Caki2 (cell line): ENCODE measurements at places on chromosomes 11 and 22.

- DNase-seq = no peak
These were observed 76.6 kb downstream of the HIPK3 start for GRCh38 chr11:33333816-33334215.

DNA sequence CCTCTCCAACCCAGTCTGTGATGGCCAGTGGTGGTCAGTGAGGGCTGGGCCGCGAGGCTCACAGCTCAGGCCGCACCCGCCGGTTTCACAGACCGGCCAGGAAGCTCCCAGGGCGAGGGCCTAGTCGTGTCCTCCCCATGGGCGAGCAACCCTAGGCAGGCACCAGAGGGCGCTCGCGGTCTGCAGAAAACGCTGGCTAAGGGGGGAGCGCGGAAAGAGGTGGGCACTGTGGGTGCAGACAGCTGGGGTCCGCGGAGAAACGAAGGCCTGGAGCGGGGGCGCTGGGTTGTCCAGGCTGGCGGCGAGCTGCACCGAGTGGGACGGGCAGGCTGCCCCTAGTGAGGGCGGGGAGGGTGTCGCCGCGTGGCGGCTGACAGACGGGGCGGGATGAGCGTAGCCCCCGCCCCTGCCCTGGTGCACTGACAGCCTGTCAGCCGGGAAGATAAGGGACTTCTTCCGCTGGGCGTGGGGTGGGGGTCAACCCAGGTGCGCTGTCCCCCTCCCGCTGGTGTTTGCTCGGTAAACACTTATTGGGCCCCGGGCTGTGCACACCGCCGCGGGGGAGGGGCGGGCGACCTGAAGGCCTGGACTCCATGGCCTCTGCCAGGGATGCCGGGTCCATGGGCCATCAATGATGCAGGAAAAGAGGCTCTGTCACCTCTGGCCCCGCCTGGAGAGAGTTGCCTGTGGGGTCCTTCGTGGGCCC lies 7.5 kb downstream of the GP1BB start:
- peak; percentile 76 for DNase-seq

DNA sequence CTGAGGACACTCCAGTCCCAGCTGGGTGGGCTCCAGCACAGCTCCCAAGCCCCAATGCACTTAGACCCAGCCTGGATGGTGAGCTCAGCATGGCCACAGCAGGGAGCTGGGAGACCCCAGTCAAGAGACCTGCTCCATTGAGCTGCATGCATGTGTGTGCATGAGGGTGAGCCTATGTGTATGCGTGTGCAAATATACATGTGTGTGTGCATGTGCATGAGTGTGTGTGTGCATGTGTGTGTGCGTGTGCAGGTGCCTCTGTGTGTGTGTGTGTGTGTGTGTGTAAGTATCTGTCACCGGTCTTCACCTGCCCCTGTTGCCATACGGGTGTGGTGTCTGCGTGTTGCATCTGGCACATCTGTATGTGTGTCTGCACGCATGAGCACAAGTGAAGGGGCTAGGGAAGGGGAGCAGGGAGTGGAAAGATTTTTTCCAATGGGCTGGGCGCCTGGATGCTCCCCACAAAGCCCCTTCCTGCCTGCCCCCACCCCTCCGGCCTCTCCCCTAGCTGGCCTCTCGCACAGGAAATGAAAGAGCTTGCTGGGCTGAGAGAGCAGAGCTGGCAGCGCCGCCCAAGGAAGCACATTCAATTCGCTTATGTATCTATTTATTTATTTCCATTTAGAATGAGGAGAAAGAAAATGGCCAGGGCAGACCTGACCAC lies 4.1 kb downstream of the TSPAN32 start:
- no peak for DNase-seq

DNA sequence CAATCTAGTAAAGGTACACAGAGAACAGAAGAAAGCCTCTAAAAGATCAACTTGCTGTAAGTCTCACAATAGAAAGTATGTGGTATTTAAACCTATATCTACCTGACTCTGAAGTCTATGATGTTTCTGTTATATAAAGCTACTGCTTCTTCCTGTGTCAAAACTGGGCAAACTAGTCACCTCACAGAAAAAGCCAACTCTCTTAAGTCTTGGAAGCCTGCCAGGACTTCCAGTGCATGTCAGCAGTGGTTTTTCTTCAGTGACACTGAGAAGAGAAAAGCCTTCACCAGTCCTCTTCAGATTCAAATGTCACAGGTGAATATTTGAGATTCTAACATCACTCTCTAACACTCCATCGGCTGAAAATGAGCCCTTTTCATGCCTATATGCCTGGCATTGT lies 808.0 kb downstream of the DLG2 start:
- DNase-seq = no peak

- no peak for DNase-seq
These were observed 41.7 kb upstream of the SMTN start for GRCh38 chr22:31039393-31039792.

- no peak for DNase-seq
These were observed 1376.1 kb upstream of the TENM4 start for GRCh38 chr11:80816966-80817365.

- peak; percentile 84 for DNase-seq
These were observed 14.1 kb downstream of the ANKK1 start for GRCh38 chr11:113401718-113402117.

DNA sequence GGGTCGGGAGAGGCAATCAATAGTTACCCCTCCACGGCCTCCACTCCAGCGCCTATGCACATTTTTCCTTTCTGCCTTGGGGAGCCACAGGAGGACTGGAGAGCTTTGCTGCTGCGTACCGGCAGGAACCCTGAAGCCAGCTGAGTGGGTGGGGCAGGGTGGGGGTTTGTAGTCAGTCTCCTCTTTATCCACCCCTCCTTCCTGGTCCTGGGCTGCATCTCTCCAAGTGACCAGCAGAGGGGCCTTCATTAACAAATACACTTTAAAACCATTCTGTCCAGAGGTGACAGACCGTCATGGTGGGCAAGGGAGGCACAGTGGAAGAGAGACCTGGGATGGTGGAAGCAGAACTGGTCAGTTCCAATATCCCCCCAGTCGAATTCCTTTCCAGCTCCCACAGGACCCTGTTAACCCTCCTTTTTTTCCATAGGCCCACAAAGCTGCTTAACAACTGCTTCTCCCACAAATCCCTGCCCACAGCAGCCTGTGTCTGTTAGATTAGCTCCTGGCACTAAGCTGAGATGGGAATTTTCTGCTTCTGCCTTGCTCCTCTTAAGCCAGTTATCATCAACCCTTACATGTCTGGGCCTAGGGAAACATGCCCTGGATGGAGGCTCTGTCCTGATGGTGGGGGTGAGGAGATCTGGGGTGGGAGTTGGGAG lies 3.9 kb upstream of the ABCG4 start:
- DNase-seq = peak; percentile 56

DNA sequence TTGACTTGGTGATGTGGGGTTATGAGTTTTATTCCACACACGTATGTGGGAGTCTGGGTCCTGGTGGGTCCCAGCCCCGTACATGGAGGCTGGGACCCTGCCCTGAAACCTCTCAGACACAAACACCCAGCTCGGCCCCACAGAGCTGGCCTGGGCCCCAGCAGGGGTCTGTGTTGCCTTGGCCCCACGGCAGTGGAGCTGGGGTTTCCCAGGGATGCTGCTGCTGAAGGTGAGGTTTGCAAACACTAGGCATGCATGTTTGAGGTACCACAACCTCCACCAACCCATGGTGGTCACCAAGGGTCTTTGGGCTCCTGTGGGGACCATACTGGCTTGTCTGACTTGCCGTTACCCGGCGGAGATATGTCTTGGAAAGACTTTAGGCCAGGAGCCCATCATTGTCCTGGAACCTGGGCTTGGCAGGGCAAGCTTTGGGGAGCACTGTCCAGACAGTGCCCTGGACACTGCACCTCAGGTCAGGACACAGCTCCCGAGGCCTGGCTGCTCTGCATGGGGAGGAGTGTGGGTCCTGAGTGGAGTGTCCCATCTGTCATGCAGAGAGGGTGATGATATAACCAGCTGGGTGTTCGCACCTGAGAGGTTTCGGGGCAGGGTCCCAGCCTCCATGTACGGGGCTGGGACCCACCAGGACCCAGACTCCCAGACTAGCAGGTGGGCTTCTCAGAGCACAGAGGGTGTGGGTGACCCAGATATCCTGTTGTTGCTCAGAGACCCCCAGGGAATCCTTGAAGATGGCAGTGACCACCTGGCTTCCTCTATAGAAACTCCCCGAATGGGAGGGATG lies 63.3 kb downstream of the KCNQ1 start:
- no peak for DNase-seq

DNA sequence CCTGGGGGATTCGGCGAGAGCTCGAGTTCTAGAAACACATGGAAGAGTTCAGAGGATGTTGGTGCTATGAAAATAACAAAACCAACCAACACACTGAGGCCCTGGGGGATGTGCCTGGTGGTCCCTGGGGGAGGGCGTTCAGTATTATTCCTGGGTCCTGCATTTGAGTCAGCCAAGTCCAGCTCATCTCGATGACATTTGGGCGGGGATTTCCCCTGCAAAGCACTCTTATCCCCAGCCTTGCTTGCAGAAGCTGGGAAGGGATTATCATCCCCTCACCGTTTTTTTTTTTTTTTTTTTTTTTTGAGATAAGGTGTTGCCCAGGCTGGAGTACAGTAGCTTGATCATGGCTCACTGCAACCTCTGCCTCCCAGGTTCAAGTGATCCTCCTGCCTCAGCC lies 2.1 kb upstream of the SMIM38 start:
- DNase-seq = no peak

DNA sequence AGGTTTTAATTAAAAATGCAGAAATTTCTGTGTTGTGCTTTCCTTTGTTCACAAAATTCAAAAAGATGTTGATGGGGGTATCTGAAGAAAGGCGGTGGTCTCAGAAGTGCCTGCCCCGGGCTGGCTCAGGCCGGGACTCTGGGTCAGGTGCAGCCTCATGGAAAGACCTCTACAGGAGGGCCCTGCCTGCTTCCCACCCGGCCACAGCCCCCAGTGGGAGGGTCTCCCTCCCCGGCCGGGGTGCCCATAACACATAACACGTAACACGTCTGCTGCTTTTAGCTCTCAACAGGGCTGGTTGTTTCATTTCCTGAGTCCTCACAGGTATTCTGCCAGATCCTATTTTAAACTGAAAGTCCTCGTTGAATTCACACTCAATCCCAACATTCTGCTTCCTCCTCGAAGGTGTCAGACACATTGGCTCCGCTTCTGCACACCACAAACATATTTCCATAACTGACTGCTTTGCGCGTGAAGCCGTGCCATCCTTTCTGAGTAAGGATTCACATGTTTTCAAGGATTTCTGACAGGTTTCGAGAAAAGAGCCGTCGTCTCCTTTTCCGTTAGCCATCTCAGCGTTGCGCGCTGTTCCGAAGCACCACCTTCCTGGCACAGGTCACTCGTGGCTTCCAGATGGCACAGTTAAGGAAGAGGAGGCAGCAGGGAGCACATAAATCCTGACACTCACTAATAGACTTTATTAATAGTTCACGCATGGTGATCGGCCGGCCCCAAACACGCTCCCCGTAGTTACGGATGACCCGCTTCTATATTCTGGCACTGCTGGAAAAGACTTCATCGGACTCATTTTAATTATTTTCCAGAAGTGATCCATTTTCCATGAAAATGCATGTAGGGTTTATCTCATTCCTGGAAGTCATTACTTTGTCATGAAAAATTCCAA lies 569.3 kb downstream of the BRD1 start:
- DNase-seq = no peak

DNA sequence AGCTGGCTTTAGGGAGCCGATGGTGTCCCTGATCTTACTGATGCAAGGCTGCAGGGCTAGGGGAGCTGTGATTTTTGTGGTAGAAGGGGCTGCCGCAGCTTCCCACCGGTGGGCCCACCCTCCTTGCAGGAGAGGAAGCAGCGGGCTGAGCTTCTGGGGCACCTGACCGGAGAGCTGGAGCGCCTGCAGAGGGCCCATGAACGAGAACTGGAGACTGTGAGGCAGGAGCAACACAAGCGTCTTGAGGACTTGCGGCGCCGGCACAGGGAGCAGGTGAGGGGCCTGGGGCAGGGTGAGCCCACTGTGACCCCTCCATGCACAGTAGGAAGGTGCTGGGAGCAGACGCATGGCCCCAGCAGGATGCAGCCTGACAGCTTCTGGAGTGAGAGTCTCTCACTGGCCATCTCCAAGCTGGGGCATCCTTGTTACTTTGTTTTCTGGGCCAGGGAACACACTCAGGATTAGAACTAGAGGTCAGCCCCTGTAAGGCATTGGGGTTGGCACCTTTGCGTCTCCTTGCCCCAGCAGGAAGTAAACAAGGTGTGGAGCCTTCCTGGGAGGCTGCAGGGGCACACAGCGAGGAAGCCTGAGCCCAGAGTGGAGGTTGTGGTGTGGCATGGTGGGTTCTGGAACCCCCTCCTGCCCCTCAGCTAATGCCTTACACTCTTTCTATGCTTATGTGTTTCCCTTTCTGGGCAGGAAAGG lies 66.7 kb downstream of the CEP164 start:
- no peak for DNase-seq

DNA sequence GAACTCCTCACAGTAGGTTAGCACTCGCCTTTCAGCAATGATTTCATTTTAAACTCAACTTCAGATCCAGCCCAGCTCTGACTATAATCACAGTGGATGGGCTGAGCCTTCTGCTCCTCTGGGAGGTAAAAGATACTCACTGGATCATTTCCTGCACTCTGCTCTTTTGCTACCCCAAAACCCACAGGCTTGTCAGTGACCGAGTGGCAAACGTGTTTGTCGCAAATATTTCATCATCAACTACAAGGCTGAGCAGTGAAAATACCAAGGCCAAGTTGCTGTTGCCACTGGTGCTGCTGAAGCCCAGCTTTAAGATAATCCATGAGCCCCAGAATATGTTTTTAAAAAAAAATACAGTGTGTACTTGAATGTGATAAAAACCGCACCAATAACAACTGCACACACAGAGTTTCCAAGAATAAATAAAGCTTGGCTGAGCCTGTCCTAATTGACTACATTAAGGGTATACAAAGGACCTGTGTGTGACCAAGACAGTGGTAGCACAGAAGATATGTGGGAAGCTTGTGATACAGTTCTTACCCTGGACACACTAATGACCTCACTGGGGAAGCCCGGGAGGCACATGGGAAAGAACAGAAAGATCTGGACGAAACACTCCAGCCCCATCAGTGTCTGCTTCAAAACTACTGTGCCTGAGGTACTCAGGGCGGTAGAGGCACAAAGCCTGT lies 41.3 kb downstream of the ABTB2 start:
- no peak for DNase-seq

DNA sequence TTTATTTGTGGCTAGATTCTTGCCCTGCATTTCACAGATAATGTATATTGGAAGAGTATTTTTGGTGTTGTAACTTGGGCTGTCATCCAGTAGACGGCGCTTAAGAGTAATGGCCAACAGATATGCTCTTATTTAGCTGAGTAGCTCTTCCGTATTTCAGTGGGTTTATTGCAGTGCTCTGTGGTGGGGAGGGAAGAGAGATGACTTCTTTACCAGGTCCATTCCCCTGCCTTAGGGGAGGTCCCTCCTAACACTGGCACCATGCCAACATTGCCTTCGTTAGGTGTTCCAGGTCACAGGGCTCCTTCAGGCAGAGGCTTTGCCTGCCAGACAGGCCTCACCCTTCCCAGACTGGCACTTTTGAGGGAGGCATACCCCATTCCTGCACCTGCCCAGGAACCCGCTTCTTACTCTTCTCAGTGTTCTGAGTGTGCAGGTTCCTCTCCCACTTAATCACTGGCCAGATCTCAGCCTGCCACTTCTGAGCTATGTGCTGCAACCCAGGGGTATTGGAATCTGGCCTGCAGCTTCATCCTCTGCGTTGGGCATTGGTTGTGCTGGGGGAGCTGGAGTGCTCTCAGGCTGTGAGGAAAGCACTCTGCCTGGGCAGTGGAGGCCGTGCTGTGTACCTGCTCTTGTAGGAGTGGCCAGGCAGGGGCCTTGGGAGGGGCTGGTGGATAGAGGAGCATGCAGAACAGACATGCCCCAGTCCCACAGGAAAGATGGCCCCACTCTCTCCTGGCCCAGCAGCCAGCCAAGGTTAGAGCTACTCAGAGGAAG lies 29.4 kb upstream of the SLN start:
- DNase-seq = peak; percentile 8

- no peak for DNase-seq
These were observed 35.0 kb downstream of the HIRA start for GRCh38 chr22:19396561-19396933.

- no peak for DNase-seq
These were observed 122.5 kb downstream of the APIP start for GRCh38 chr11:34793666-34794065.
